Natural killer cell treated with Interleukin-12 subunit alpha and Interleukin-12 subunit beta and Interleukin-15 and Interleukin-18, amount 100 ng/mL, for 72 hours (primary cell): ENCODE measurements at places on chromosomes 5 and 9. TPM values are rescaled to one million over a fixed set of nuclear protein-coding genes. Genes with fewer than 3 reads are reported as not detected.

LCN12 gene
- total RNA-seq = 2.2 TPM

BAAT gene
- total RNA-seq = not detected

PAPPA gene
- total RNA-seq = not detected

GRCh38 chr5:168177831-168178450, 113.5 kb upstream of the WWC1 start:
- no peak overlapping the region for H3K4me3 ChIP-seq
- H3K27ac ChIP-seq = no peak overlapping the region
- H3K27me3 ChIP-seq = no peaks in the 10 kb centered on the region
- no peaks in the 10 kb centered on the region for H3K4me1 ChIP-seq
- no peaks in the 10 kb centered on the region for H3K36me3 ChIP-seq

- H3K27me3 ChIP-seq = no peaks in the 10 kb centered on the region
- no peaks in the 10 kb centered on the region for H3K4me1 ChIP-seq
- no peak for DNase-seq
- no peak overlapping the region for H3K4me3 ChIP-seq
- H3K27ac ChIP-seq = no peak overlapping the region
Measured at GRCh38 chr5:9641806-9642355, 11.7 kb upstream of the TAS2R1 start.

DNA sequence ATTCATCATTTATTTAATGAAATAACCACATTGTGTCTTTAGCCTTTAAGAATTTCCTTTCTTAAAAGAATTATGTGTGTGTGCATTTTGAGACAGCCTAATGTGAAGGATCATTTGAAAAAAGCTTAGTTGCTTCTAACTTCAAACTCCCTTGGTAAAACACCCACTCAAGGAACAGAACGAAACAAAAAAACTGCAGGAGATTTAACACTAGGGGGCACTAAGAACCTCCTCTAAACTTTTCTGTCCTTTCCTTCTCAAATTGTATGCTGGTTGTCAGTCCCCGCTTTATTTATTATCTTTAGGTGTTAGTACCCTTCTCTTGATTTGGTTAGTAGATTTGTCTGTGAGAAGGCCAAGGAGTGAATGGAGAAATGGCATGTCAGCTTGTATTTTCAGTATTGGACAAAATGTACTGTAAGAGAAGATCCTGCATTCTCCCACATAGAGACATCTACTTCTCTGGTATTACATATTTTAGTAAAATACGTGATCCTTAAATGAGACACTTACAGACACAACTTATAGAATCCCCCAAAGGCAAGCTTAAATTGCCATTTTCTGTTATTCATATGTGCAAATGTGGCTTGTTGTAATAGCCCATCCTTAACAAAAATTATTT, 229.7 kb downstream of the MRPS30 start:
- no peak overlapping the region for H3K4me3 ChIP-seq
- no peaks in the 10 kb centered on the region for H3K36me3 ChIP-seq
- H3K27ac ChIP-seq = no peak overlapping the region

DNA sequence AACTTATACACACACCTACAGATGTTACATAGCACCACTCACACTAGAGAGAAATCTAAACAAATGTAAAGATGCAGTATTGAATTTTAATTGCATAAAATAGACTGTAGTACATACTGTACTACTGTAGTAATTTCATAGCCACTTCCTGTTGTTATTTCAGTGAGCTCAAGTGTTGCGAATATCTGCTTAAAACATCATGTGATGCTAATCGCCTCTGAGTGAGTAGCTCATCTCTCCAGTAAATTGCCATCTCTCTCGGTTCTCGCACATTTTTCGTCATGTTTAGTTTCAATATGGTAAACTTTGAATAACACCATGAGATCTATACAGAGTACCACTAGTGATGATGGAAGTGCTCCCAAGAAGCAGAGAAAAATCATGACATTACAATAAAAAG, 22.0 kb upstream of the ARHGEF28 start:
- no peaks in the 10 kb centered on the region for H3K27me3 ChIP-seq
- no peak overlapping the region for H3K27ac ChIP-seq
- DNase-seq = no peak
- peak overlapping the region; percentile 20 for H3K4me3 ChIP-seq
- H3K36me3 ChIP-seq = peaks cover 8% of the 10 kb centered on the region

DNA sequence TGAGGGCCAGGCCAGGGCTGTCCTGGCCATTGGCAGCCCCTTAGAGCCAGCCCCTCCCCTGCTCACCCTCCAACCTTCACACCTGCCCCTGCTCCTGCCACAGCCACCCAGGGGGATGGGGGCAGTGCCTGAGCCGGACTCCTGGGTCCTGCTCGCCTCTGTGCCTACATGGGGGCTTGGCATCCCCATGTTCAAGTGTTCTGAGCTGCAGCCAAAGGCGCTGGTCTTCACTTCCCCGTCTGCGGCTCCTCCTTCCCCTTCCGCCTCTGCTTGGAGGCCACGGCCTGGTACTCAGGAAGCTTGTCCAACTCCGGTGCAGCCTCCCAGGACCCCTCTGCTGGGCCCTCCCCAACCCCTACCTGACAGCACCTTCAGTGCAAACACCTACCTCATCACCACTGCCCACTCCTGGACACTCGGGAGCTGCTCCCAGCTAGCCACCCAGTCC, 2.3 kb upstream of the DNLZ start:
- no peaks in the 10 kb centered on the region for H3K4me1 ChIP-seq
- H3K27ac ChIP-seq = no peak overlapping the region
- H3K4me3 ChIP-seq = no peak overlapping the region

DNA sequence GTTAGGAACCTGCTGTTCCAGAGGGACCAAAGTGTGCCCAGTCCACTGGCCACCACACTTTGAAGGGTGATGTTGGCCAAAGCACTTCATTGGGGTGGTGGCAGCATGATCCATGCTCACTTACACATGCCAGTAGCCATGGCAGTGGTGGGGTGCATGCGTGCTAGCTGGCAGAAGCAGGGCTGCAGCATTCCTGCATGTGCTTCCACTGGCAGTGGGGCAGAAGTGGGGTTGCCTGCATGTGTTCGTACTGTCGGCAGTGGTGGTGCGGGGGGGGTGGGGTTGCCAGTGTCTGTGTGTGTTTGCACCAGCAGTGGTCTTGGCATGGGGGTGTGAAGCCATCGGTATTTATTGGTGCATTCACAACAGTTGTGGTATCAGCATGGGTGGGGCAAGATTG, 260.3 kb upstream of the ANKH start:
- H3K27ac ChIP-seq = no peak overlapping the region
- H3K4me3 ChIP-seq = no peak overlapping the region
- no peaks in the 10 kb centered on the region for H3K36me3 ChIP-seq
- H3K4me1 ChIP-seq = no peaks in the 10 kb centered on the region
- no peak for DNase-seq

DNA sequence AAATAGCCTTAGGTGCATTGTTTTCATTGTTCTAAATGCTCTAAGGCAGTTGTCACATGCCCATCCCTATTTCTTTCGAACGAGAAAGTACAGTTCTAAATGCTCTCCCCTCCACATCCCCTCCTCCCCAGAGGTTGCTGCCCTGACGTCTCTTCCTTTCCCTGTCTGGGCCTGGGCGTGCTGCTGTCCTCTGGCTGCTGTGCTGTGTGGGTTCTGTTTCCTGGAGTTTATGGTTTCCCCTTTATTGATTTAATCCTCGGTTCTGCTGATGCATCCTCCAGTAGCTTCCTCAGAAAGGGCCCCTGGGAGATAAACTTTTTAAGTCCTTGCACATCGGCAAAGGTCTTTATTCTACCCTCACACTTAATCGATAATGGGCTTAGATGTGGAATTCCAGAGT, 48.8 kb downstream of the MVB12B start:
- peak overlapping the region; percentile 43 for H3K27ac ChIP-seq
- no peak for DNase-seq
- no peaks in the 10 kb centered on the region for H3K36me3 ChIP-seq
- H3K4me1 ChIP-seq = peaks cover 18% of the 10 kb centered on the region
- H3K27me3 ChIP-seq = peaks cover 5% of the 10 kb centered on the region
- H3K4me3 ChIP-seq = no peak overlapping the region

DNA sequence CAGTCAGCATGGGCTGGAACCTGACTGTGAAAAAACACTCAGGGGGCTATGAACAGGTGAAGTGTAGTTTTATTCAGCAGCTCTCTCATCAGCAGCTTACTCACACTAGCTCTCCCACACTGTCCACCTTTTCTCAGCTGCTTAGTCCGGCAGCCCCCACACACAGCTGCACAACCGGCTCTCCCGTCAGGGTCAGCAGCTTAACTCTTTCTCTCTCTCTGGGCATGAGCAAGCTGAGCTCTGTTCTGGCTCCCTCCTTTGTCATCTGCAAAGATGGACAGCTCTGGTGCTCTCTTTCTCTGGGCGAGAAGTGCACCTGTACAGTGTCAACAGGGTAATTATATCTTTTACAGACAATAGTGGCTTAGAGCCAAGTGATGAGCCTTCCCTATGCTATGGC, 8.2 kb downstream of the DMAC1 start:
- peaks cover 19% of the 10 kb centered on the region for H3K36me3 ChIP-seq
- H3K27me3 ChIP-seq = no peaks in the 10 kb centered on the region
- no peak overlapping the region for H3K27ac ChIP-seq
- no peak overlapping the region for H3K4me3 ChIP-seq
- DNase-seq = no peak
- peaks cover 8% of the 10 kb centered on the region for H3K4me1 ChIP-seq

DNA sequence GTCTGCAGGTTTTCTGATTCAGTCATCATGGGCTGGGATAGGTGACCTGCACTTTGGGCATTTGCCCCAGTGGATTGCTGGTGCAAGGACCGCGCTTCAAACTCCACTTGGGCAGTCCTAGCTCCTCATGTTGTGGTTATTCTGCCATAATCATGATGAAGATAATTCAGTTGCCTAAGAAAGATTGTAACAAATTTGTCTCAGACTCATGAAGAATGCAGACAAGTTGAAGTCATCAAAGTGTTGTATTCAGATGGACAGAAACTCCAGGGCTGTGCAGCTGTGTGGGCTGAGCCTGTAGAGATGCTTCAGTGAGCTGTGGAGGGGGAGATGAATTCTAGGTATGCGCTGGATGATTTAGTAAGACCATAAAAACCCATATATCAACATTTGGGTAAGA, 38.5 kb downstream of the TARS1 start:
- H3K27ac ChIP-seq = no peak overlapping the region
- no peak overlapping the region for H3K4me3 ChIP-seq
- peaks cover 26% of the 10 kb centered on the region for H3K36me3 ChIP-seq
- H3K27me3 ChIP-seq = no peaks in the 10 kb centered on the region

GRCh38 chr9:77872863-77873262, 158.7 kb downstream of the GNAQ start:
- DNase-seq = no peak
- no peaks in the 10 kb centered on the region for H3K4me1 ChIP-seq
- H3K4me3 ChIP-seq = no peak overlapping the region
- no peaks in the 10 kb centered on the region for H3K27me3 ChIP-seq
- no peak overlapping the region for H3K27ac ChIP-seq

GRCh38 chr9:121358751-121359150, 11.3 kb downstream of the STOM start:
- DNase-seq = no peak
- no peaks in the 10 kb centered on the region for H3K27me3 ChIP-seq
- peak overlapping the region; percentile 84 for H3K4me3 ChIP-seq
- peaks cover 20% of the 10 kb centered on the region for H3K36me3 ChIP-seq
- H3K27ac ChIP-seq = peak overlapping the region; percentile 69

- H3K27ac ChIP-seq = no peak overlapping the region
- no peak for DNase-seq
- H3K27me3 ChIP-seq = peaks cover 7% of the 10 kb centered on the region
- no peaks in the 10 kb centered on the region for H3K4me1 ChIP-seq
Measured at GRCh38 chr9:86238861-86239770, 20.3 kb downstream of the C9orf153 start.

GRCh38 chr9:9002826-9003583, 1203.4 kb upstream of the DMAC1 start:
- H3K36me3 ChIP-seq = no peaks in the 10 kb centered on the region
- H3K27ac ChIP-seq = no peak overlapping the region
- H3K27me3 ChIP-seq = no peaks in the 10 kb centered on the region
- H3K4me1 ChIP-seq = no peaks in the 10 kb centered on the region
- no peak overlapping the region for H3K4me3 ChIP-seq

- H3K27me3 ChIP-seq = no peaks in the 10 kb centered on the region
- no peaks in the 10 kb centered on the region for H3K4me1 ChIP-seq
- H3K36me3 ChIP-seq = no peaks in the 10 kb centered on the region
- H3K4me3 ChIP-seq = no peak overlapping the region
- H3K27ac ChIP-seq = no peak overlapping the region
- DNase-seq = no peak
Measured at GRCh38 chr5:81209869-81210493, 23.1 kb upstream of the CKMT2 start.

GRCh38 chr5:168407211-168407610, 79.1 kb upstream of the RARS1 start:
- H3K36me3 ChIP-seq = no peaks in the 10 kb centered on the region
- DNase-seq = no peak
- H3K4me1 ChIP-seq = peaks cover 4% of the 10 kb centered on the region
- peaks cover 2% of the 10 kb centered on the region for H3K27me3 ChIP-seq
- H3K27ac ChIP-seq = no peak overlapping the region

- H3K27ac ChIP-seq = no peak overlapping the region
- no peak overlapping the region for H3K4me3 ChIP-seq
- no peaks in the 10 kb centered on the region for H3K4me1 ChIP-seq
Measured at GRCh38 chr5:2704806-2705645, 46.5 kb downstream of the IRX2 start.
